LoVo (cell line): ENCODE measurements at places on chromosomes 6 and 20.

- DNase-seq, result no peak
Measured at GRCh38 chr20:36008461-36009035, 40.2 kb downstream of the CNBD2 start.

DNA sequence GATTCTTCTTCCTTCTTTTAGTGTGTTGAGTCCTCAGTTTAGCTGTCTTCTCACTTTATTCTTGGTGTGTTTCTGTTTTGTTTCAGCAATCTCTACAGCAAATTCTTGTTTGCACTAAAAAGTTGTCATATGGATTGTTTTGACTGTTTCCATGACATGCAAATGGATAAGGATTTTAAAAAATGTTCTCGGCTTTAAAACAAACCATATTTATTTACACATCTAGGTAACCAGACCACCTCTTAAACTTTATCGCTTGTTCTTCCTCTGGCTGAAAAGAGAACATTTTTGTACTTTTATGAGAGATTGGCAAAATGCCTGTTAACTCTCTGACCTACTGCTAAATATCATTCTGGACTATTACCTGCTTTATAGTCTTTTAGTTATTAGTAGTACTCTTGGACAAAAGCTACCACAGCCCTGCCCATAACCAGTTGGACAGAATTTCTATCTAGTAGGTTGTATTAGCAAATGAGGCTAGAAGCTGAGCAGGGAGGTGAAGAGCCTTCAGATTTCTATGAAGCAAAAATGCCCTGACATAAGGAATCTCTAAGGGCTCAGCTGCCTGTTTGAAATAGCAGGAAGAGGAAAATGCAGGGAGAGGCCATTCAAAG lies 268.3 kb downstream of the CD109 start:
- no peak for DNase-seq

GRCh38 chr6:82568290-82568993 lies 204.8 kb downstream of the TPBG start:
- DNase-seq, result no peak

- DNase-seq, result no peak
Measured at GRCh38 chr6:25302677-25303128, 23.5 kb downstream of the CARMIL1 start.

DNA sequence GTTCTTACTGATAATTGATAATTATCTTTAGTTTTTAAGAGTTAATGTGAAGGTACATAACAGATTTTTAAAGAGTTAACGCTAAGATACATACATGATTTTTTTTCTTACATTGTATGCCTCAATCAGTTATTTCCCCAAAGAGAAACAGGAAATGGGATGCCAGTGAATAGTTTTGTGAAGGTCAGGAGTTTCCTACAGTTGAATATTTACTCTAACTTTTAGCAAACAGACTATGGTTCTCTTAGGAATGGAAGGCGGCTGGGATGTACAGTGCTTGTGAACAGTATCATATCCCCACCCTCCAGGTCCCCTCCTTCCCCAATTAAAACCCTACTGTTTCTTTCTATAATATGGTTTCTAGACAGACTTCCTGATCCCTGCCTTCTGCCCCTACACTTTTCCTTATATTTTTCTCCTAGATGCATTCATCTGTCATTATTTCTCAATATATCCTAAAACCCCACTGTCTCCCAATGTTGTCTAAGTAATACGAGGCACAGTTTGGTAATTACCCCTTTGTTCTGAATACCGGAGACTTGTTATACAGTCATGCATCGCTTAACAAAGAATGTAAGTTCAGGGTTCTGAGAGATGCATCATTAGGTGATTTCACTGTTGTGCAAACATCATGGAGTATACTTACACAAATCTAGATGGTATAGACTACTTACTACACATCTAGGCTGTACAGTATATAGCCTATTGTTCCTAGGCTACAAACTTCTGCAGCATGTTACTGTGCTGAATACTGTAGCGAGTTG lies 29.2 kb downstream of the SLC35A1 start:
- no peak for DNase-seq

DNA sequence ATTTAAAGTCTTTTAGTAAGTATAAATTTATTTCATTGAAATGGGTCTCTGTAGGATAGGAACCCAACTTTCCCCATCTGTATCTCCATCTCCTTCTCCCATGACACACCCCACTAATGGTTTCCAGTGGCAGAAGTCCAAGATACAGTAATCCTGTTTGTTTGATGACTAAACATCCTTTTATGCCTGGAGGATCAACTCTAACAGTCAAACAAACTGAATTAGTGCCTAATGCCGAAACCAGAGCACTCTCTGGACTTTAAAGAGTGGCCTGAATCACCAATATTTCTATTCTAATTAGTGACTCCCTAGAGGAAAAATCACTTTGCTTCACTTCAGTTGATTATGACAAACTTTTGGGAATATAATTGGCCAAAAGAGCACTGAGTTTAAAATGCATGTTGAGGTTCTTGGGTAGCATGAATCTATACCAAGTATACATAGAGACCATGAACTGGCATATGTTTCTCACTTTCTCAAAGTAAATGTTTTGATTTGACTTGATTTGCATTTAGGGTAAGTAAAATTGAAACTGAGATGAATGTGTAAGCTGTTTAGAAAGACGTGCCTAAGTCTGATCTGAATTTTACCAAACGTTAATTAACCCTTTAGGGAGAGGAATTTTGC lies 776.4 kb upstream of the NRSN1 start:
- peak; percentile 18 for DNase-seq

DNA sequence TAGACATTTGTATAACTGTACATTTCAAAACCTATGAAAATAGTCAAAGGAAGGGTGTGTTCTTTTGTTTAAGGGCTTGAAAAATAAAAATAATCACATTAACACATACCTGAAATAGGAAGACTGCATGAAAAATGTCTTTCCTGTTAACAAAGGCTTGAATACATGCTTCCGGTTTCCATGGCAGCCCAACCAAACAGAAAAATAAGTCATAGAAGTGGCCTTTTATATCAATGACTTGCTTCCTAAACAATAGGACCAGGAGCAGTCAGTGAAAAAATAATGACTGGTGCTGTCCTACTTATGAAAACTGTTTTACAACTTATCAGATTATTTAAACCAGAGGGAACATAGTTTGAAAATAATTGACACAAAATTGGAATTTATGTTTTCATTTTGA lies 412.6 kb upstream of the PLCB4 start:
- no peak for DNase-seq

DNA sequence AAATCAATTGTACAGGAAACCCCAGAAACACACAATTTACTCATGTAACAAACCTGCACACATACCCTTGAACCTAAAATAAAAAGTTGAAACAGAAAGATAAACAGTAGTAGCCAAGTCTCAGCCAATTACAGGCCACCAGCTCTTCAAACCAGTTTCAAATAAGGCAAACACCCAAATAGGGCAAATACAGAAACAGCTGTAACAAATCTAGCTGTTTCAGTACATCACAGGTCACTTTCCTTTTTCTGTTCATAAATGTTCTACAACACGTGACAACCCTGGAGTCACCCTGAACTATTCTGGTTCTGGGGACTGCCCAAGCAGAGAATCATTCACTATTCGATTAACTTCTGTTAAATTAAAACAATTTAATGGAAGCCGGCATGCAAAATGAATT lies 329.0 kb downstream of the GJA1 start:
- DNase-seq, result no peak

DNA sequence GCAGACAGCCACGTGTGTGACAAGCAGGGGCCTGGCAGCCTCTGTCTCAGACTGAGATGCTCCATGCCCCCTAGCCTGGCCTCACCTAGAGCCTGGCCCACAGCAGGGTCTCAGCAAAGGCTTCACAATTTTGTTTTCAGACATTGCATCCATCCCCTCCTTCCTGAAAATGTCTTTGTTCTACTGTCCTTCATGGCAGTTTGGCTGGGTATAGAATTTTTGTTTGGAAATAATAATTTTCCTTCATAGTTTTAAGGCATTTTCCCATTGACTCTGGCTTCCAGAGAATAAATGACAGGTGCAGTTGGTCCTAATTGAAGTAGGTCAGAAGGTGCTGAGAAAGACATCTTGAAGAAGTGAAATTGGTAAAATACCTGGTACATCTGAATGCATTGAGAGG lies 216.2 kb downstream of the EYA2 start:
- DNase-seq, result no peak

DNA sequence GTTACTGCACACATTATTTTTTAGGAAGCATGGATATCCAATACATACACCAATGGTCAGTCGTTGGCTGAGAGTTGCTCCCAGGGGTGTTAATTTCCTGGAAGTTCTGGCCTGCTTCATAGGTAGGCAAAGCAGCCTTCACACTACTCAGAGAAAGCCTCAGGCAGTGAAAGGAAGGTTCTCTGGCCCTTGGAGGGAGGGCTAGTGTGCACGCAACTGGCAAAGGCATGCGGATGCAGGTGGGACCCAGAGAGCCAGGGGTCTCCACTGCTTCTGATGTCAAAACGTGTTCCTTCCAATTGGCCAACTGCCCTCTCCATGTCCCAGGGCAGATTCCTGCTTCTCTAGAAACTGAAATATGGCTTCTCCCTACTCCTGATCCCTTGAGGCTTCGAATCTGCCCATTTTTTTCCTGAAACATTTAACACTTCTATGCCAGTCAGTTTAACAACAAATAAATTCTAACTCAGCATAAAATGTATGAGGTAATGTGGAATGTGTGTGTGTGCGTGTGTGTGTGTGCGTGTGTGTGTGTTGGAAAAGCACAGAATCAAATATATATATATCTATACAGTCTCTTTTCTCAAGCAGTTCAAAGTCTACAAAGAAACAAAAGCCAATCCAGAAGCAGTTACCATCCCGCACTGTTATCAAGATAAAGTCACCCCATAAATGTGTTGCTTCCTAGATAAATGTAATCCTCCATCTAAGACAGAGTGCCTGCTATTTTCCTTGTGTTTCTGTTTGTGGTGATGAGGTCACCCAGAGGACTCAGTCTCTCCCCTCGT lies 94.0 kb upstream of the HIVEP1 start:
- DNase-seq, result peak; percentile 27

- DNase-seq, result no peak
Measured at GRCh38 chr20:1894471-1894950, 696 bp upstream of the SIRPA start.

GRCh38 chr6:21281366-21281765 lies 312.2 kb upstream of the SOX4 start:
- no peak for DNase-seq

- no peak for DNase-seq
Measured at GRCh38 chr6:74434171-74434570, 738.2 kb downstream of the CD109 start.

DNA sequence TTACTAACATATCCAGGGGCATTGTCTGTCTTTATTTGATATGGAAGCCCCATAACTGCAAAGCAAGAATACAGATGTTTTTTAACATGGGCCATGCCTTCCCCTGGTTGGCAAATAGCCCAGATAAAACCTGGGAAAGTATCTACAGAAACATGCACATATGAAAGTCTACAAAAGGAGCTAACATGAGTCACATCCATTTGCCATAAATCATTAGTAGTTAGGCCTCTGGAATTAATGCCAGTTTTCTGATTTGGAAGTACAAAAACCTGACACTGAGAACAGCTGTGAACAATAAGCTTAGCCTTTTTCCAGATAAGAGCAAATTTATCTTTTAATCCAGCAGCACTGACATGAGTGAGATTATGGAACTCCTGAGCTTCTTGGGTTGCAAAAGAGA lies 418.0 kb upstream of the IMPG1 start:
- DNase-seq, result no peak

DNA sequence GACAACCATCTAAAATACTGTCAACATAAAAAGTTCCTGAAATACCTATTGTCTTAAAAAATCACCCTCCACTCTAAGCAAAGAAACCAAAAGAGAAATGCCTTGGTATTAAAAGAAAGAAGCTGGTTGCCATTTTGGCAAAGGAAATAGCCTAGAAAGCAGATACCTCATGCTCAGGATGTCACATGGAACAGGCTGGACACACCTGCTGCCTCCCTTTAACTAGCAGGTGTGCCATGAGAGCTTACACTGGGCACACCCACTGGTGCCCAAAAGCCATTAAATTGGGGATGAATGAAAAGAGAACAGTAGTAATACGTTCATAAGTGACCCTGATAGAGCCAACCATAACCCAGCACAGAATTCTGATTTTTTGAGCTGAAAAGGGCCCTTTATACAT lies 1.5 kb downstream of the SLC23A2 start:
- DNase-seq, result no peak

DNA sequence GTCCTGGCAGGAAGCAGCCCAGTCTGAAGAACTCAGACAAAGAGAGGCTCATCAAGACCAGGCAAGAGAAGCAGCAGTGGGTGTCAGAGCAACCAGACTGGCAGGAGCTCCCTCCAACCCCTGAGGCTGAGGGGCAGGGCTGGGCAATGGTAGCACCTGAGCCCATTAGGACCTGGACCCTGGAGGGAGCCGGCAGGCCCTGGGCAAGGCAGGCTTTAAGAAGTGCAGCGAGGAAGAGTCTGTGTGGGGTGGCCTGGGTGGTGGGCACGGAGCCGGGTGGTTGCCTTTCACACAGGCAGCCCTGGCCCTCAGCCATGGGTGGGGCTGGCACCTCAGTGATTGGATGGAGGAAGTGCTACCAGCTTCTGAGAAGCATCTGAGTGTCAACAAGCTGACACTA lies 33.1 kb upstream of the IRF4 start:
- no peak for DNase-seq

DNA sequence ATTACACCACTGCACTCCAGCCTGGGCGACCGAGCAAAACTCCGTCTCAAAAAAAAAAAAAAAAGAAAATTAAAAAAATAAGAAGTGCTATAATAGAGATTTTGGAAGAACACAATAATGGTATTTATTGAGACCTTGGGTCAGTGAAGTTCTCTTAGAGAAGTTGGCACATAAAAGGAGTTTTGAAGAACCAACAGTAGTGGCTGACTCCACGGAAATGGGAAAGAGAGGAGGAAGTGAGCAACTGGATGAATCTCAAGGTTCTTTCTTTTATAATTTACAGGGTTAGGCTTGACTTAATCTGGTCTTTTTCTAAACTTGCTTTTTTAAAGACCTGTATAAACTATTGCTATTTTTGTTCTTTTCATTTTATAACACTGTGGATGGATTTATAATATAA lies 52.8 kb downstream of the TOMM6 start:
- no peak for DNase-seq

DNA sequence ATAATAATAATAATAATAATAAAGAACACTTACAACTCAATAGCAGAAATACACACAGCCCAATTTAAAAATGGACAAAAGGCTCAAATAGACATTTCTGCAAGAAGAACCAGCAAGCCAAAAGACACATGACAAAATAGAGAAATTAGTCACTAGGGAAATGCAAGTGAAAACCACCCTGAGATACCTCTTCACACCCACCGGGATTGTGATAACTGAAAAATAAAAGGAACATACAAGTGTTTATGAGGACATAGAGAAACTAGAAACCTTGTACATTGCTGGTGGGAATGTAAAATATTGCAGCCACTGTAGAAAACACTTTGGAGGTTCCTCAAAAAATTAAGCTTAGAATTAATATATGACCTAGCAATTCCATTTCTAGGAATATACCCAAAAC lies 59.2 kb downstream of the ZDHHC14 start:
- no peak for DNase-seq

GRCh38 chr20:31693987-31694661 lies 28.5 kb downstream of the BCL2L1 start:
- DNase-seq, result no peak
